Progenitor cell of endocrine pancreas (in vitro differentiated cells): ENCODE measurements at places on chromosomes 5 and 9.

- DNase-seq, result no peak
Measured at GRCh38 chr5:100787648-100788047, 115.4 kb downstream of the ST8SIA4 start.

DNA sequence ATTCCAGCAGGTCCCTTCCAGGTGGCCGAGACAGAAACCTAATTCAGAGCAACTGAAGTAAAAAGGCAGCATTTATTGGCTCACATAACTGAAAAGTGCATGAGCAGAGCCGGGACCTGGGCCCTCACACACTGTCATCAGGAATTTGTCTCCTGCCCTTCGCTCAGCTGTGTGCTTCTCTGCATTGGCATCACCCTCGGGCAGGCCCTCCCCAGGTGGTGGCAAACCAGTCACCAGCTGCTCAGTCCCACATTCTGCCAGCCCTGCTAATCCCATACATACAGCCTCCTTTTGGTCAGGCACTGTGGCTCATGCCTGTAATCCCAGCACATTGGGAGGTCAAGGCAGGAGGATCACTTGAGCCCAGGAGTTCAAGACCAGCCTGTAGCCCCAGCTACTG is 11.5 kb upstream of the CPLX2 start:
- no peak for DNase-seq

DNA sequence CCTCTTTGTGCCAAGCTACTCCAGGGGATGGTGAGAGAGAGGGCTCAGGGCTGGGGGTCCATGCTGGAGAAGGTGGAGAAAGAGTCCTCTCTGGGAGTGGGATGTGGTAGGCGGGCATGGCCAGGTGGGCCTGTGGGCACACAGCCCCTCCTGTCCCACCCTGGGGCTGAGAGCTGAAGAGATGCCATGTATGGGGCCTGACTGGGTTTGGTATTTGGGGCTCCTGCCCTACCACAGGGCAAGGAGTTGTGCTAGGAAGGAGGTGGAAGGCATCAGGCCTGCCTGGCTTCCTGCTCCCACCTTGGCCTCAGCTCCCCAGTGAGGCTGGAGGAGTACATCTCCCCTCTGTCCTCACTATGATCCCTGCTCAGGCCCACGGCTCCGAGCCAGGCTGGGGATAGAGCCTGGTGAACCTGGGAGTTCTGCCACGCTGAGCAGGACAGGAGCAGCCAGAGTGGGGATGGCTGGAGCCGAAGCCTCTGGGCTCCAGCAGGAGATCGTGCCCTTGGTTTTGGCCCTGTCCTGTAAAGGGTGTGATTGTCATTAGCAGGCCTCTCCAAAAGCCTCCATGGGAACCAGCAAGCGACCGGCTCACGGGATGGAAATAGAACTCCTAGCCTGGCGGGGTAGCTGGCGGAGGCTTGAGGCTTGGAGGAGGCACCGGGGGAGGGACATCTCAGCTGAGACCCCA is 75.5 kb downstream of the CACNA1B start:
- no peak for DNase-seq

DNA sequence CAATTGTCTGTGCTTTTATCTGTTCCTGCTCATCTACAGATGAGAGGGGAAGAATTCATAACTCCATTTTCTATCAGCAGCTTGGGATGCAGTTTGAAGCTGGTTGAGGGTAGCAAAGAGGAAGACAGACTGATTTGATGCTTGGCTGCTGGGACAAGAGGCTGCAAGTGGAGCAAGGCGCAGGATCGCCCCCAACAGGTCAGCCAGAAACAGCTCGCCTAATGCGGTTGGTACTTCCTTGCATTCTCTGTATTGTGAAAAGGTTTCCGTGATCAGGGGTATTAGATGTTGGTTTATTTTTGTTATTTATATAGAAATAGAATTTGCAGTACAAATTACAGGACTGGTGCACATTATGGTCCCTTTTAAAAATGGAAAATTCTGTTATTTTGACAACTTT is 40.6 kb downstream of the ZNF883 start:
- no peak for DNase-seq

DNA sequence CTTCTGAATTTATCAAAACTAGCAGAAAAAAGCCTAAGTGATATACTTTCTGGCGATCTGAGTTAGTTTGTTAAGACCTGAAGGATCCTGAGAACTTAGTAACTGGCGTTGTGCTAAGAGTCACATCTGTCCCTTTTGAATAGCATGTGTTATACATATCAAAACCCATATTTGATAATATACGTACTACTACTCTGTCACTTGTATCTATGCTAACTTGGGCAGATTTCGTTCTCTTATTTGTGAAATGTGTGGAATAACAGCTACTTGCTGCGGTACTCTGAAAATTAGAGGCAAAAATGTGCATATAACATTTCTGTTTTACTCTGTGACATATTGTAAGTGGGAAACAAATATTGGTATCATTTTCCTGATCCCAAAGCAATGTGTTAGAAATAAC is 126.4 kb downstream of the PARP8 start:
- DNase-seq, result no peak

DNA sequence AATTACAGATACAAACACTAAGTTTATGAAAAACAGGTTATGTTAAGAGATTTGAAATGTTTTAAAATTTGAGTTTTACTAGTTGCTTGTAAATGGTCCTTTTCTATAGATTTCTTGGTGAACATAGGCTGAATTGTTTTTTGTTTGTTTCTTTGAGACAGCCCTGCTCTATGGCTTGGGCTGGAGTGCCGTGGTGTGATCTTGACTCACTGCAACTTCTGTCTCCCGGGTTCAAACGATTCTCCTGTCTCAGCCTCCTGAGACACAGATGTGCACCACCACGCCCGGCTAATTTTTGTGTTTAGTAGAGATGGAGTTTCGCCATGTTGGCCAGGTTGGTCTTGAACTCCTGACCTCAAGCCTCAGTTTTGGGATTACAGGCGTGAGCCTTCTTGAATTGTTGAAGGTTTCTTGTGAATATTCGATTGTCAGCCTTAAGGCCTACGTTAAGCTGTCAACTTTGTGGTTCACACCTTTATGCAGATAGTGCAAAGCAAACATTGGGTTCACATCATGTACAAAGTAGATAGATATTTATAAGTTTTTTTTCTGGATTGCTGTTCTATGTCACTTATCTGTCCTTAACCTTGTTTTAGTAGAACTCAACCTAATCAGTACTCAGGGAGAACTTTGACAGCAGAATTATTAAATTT is 26.2 kb downstream of the UHRF2 start:
- DNase-seq, result no peak

DNA sequence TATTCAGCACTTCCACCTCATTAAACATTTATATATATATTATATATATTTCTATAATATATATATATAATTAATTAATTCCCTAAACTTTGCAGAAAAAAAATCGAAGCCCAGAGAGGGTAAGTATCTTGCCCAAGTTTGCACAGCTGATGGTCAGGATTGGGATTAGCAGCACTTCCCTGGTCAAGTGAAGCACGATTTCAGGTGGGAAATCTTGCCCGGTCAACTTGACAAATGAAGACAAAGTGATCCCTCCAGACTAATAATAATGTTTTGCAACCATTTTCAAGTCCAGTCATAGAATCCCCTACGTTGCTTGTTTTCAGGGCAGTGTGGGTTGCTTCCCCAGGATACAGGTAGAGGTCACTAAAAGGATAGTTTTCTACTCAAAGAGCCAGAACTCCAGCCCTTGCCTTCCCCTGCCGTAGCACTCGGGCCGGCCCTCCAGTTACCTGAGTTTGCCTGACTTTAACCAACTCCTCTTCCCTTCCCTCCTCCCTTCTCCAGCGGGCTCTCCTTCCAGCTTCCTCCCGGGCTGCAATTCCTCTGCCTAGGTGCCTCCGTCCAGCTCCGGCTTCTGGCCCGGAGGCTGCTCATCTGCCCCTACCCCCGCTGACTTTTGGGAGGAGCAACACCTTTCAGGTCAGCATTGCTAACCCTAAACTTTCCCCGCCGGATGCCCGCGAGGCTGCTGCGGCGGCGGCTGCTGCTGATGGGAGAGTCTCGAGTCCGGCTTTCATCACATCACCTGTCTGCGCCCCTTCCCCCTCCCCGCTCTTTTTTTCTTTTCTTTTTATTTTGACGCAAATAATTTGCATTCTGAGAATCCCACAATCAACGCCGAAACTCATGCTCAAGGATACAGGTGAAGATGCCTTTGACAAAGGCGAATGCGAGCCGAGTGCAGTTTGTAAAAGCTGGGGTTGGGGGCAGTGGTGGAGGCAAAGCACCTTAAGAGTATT is 930 bp downstream of the PRLR start:
- DNase-seq, result peak; percentile 49

- DNase-seq, result no peak
Measured at GRCh38 chr5:141570655-141571054, 48.1 kb downstream of the DIAPH1 start.

GRCh38 chr9:38065369-38066075 is 3.5 kb downstream of the SHB start:
- DNase-seq, result no peak

DNA sequence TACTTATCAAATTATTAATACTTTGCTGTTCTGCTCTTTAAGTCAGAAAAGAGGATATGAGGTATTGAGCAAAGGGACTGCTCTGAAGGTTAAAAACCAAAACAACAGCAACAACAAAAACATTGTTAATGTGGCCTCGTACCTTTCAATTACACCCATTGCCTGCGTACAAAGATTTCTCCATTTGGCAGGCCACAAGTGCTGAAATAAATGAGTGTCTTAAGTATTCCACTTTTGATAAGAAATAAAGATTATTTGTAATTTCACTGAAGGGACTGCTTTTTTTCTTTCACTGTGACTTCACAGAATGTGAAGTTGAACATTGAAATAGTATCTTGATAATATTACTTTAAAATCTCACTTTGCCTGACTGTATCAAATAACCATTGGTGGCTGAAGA is 163.2 kb upstream of the MRPS30 start:
- no peak for DNase-seq

GRCh38 chr5:6235726-6236125 is 142.6 kb downstream of the MED10 start:
- no peak for DNase-seq

DNA sequence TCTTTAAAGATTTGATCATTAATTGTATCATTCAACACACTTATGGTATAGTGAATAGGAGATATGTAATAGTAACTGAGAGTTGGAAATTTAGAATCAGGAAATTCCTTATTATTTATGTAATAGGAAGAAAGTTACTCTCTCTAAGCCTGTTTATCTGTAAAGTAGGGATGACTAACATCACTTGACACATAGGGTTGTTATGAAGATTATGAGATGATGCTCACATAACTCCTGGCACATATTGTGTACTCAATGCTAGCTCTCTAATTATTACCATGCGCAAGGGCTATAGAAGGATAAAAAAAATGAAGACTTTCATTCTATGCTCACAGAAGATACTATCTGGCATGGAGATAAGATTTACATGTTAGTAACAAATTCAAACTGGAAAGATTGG is 149.9 kb downstream of the ISOC1 start:
- no peak for DNase-seq

GRCh38 chr5:67164856-67165525 is 31.6 kb downstream of the CD180 start:
- DNase-seq, result no peak

GRCh38 chr9:85433046-85433445 is 308.7 kb downstream of the AGTPBP1 start:
- no peak for DNase-seq

GRCh38 chr9:100477241-100477640 is 4.3 kb downstream of the TMEFF1 start:
- no peak for DNase-seq

DNA sequence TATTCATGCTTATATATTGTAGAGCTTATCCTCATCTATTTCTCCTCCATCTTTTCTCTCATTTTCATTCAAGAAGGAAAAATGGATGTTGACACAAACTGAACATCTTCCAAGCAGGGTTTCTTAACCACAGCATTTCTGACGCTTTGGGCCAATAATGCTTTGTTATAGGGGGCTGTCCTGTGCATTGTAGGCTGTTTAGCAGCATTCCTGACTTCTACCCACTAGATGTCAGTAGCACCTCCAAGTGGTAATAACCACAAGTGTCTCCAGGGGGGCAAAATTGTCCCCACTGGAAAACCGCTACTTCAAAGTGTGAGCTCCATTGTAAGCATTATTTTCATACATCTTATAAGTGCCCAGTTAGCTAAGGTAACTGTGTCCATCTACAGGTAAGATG is 2.6 kb upstream of the TXNDC8 start:
- DNase-seq, result no peak

DNA sequence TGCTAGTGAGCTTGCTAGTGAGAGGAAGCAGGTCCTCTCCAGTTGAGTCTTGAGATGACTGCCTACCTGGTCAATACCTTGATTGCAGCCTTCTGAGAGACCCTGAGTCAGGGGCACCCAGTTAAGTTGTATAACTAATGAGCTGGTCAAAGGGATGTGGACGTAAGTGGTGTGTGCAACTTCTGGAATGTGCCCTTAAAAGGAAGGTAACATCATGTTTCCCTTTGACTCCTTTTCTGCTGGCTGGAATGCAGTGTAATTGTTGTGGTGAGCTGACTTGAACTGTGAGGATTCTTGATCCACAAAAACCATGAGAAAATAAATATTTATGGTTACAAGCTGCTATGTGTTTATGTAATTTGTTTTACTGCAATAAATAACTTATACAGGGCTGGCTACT is 2.4 kb upstream of the SNX2 start:
- no peak for DNase-seq

DNA sequence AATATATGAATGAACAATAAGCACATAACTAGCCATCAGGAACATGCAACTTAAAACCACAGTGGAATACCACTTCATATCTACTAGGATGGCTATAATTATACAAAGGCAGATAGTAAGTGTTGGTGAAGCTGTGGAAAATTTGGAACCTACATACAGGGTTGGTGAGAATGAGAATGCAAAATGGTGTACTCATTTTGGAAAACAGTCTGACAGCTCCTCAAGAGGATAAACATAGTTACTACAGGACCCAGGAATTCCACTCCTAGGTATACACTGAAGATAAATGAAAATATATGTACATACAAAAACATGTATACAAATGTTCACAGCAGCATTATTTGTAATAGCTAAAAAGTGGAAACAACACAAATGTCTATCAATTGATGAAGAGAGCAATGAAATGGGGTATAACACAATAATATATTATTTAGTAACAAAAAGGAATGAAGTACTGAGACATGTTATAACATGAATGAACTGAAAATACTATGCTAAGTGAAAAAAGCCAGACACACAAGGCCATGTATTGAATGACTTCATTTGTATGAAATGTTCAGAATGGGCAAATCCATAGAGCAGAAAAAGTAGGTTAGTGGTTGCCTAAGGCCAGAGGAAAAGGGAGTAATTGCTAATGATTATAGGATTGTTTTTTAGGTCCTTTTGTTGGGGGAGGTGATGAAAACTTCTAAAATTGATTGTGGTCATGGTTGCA is 31.2 kb upstream of the CDK5RAP2 start:
- no peak for DNase-seq

- DNase-seq, result no peak
Measured at GRCh38 chr5:147044572-147045273, 166.2 kb upstream of the PPP2R2B start.

DNA sequence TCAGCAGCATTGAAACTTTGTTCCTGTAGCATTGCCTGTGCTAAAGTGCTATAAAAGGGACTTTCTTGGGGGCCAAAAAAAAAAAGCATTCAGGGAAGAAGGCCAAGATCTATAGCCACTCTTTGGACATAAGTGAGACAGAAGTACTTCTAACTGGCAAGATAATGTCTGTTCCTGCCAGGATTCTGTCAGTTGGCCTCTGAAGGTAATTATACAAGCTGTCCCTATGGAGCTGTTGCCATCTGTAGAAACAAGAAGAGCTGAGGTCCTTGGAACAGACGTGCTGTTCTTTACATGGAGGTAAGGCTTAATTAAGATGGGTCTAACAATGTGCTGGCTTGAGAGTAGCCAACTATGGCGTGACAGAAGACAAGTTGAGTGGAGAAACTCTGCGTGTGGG is 9.7 kb downstream of the KIF20A start:
- DNase-seq, result no peak

- DNase-seq, result no peak
Measured at GRCh38 chr5:26889815-26890214, 148.6 kb downstream of the CDH9 start.
